Activated CD8-positive, alpha-beta memory T cell treated with anti-CD3 and anti-CD28 coated beads for 4 hours (primary cell): ENCODE measurements at places on chromosomes 3 and 15.

DNA sequence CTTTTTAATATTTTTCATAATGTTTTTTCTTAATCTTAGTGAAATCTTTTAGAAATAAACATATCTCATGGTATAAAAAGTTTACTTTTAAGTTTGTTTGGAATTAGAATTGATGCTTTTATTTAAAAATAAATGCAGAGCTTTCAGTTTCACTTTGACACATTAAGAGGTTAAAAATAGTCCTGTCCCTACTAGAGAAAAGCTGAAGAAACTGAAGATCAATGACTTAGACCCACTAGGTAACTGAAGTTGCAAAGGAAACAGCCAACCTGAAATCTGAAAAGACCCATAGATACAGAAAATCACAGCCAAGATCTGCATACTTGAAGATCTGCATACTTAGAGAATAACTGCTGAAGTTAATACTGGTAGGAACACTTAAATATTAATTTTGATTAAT, 237.6 kb downstream of the RAP2B start:
- no peak for DNase-seq

DNA sequence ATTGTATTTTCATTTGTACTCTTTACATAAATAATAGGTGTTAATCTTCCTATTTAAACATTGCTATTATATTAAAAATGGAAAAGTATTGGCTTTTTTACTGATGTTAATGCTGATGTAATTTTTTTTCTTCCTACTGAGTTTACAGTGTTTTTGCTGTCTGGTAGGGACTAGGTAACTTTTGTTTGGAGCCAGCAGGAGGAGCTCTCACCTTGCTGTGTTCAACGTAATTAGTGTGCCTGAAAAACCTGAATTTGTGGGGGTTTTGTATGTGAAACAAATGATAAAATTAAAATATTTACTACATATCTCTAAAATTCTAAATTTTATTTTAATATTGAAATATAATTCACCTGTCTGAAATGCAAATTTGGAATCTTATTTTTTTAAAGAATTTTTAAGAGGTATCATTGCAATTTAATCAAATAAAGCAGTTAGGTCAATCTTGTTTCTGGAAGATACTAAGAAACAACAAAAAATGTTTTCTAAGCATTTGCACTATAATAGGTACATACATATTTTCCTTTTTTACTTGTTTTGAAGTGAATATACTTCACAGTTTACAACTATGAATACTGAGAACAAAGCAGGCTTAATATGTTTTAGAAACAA, 48.8 kb downstream of the EPHA6 start:
- DNase-seq = no peak

DNA sequence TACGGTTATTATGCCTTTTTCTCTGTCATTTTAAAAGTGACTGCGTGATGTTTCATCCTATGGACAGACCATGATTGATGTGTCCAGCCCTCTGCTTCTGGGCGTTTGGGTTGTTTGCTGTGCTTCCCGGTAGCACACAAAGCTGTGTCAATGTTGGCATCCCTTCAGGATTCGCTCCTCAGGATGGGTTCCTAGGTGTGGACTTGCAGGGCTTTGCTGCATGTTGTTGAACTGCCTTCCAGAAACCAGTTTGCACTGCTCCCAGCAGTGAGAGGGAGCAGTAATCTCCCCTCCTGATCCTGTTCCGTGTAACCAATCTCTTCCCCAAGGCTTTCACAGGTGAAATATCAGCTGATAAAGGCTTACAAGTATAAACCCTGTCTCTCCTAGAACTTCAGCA, 787 bp downstream of the TRPM1 start:
- DNase-seq = no peak

GRCh38 chr3:170506556-170506955, 79.3 kb downstream of the SLC7A14 start:
- no peak for DNase-seq

DNA sequence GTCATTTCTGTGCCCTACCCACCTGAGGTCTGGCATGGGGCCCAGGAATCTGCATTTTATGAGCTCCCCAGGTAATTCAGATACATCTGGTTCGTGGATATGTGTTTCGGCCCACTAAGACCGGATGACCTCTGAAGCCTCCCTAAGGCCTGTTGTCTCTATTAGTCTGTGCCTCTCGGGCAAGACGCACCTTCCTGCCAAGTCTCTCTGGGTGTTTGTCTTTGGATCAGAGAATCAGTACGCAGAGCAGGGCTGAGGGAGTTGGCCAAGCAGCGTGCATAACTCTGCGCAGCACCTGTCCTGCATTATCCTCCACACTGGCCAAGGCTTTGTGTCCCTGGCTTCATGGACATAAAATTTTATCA, 181.0 kb downstream of the THSD4 start:
- DNase-seq = no peak

DNA sequence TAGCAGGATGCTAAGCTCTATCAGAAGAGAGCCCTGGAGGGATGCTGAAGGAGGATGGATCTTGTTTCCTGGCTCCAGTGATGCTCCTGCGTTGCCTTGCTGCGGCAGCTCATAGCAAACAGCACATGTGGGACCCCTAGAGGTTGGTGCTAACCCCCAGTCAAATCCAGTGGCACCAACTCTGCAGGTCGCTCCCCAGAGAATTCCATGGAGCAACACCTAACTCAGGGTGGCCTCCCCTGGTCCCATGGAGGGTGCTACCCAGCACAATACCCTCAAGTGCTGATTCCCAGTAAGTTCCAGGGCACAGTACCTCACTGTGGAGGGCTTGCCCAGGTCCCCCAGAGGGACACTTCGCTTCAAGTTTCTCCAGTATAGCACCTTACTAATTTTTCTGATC, 231.2 kb downstream of the NEK10 start:
- no peak for DNase-seq

DNA sequence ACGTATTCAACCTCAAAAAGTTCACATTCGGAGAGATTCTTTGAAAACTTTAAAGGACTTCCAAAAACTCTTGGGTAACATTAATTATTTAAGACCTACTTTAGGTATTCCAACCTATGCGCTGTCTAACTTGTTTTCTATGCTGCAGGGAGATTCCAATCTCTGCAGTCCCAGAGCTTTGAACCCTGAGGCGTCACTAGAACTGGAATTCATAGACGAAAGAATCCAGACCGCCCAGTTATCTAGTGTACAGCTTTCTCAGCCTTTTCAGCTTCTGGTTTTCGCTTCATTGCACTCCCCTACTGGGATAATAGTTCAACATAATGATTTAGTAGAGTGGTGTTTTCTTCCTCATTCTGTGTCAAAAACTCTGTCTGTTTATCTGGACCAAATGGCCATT, 711.3 kb downstream of the ROBO1 start:
- DNase-seq = no peak

DNA sequence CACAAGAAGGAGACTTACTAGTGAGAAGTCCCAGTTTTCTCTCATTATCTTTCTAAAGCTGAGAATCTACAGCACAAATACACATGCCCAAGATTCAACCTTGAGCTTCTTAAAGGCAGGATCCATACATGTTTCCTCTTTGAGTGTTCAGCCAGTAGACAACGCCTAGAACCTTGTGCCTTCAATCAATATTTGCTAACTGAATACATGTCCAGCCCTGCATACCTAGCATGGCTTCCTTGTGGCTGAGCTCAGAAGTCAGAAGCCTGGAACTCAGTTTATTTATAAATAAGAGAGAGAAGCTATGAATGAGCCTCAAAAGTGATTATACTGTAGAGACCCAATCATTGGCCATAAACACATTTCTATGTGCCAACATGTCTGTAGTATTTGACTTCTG, 43.5 kb downstream of the ACP3 start:
- DNase-seq = no peak
